Pancreas (tissue), 10 donors: ENCODE measurements at places on chromosomes 6 and 20. TPM values are rescaled to one million over a fixed set of nuclear protein-coding genes. Genes with fewer than 3 reads are reported as not detected.

DNA sequence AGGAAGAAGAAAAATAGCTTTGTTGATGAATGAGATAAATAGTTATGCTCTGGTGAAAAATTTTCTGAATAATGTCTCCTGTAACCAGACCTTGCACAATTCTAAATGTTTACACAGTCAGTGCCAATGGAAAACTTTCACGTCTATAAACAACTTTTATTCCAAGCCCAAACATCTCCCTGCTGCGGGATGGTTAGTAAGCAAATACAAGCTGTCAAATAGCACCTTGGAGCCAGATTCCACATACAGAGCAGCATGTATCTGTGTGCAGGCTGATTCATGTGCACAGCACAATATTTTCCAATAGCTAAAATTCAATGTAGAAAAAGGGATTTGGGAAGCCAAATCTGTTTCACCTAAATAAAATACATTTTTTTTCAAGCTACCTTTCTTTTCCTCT lies 813.3 kb downstream of the HACE1 start:
- no peak for DNase-seq

DNA sequence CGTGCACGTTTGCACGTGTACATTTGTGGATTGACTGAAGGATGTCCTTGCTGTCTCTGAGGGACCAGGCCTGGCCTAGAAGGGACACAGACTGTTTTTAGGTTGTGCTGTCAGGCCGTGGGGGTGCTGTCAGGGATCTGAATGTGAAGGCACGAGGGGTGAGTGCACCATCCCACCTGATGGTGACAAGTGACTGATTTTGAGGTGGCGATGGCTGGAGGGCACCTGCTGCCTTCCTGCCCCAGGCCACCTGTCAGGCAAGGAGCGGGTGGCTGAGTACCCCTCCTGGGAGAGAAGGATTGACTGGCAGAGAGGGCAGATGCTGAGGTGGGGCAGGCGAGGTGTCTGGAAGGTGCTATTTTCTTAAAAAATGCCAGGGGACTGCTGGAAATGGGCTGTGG lies 1.2 kb downstream of the RAB44 start:
- no peak for DNase-seq

GRCh38 chr20:23047738-23048214 lies 1.7 kb downstream of the THBD start:
- DNase-seq: no peak

DNA sequence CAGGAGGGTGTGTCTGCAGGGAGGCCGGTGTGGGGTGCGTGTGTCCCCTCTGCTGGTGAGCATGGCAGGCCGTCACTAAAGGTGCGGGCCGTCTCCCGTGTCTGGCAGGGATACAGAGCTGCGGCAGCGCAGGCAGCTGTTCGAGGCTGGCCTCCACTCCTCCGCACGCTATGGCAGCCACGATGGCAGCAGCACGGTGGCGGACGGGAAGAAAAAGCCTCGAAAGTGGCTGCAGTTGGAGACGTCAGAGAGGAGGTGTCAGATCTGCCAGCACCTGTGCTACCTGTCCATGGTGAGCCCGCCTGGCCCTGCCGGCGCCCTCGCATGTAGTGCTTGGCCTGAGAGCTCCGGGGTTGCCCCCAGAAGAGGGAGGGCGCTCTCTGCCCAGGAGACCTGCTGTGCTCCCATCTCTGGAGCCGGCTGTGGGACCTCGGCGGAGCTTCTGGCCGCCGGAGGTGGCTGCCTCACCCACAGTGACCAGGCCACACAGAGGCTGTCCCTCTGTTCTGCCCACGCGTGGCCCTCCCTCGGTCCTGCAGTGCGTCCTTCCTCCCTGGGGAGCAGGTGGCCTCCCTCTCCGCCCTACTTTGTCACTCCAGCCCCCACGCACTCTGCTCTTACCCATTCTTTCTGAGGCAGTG lies 149.6 kb downstream of the DTNBP1 start:
- DNase-seq: no peak

DNA sequence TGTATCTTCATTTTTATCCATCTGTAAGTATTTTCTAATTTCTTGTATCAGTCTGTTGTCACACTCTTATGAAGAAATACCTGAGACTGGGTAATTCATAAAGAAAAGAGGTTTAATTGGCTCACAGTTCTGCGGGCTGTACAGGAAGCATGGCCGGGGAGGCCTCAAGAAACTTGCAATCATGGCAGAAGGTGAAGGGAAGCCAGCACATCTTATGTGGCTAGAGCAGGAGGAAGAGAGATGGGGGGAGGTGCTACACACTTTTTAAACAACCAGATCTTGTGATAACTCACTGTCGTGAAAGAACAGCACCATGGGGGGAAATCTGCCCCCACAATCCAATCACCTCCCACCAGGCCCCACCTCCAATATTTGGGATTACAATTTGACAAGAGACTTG lies 10.9 kb upstream of the BCKDHB start:
- no peak for DNase-seq

- no peak for DNase-seq
These were observed 8.7 kb upstream of the TENT5A start for GRCh38 chr6:81761197-81761596.

DNA sequence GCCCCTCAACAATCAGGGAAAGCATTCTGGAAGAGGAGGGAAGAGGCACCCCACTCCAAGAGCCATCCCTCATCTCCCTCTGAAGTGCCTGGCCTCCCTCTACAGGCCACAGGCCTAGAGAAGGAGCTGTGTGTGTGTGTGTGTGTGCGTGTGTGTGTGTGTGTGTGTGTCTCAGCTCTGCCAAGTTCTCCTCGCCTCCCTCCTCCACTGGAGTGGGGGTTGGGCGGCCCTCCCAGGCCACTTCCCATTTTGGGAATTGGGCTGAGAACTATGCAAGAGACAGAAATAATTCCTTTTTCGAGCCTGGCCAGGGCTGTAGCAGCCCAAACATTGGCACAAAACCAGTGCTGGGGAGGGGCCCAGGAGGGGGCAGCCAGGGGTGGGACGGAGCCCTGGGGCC lies 35.7 kb downstream of the KCNB1 start:
- no peak for DNase-seq

DNA sequence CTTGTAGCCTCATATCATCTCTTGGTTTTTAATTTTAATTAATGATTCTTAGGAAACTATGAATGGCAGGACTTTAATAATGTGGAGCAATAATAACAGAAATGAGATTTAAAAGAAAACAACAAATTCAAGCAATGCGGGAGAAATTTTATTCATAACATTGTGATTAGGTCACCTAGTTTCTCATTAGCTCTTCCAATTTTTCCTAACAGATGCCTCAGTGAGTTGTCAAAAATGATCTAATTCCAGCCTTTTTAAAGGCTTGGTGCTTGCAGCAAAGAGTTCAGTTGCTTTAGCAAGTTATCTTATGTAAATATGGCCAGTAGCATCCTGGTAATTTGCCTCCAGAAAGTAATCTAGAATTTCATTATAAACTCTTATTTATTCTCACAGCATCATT lies 20.4 kb downstream of the PDE7B start:
- no peak for DNase-seq

- no peak for DNase-seq
These were observed 254.4 kb downstream of the NRN1 start for GRCh38 chr6:5752391-5752680.

DNA sequence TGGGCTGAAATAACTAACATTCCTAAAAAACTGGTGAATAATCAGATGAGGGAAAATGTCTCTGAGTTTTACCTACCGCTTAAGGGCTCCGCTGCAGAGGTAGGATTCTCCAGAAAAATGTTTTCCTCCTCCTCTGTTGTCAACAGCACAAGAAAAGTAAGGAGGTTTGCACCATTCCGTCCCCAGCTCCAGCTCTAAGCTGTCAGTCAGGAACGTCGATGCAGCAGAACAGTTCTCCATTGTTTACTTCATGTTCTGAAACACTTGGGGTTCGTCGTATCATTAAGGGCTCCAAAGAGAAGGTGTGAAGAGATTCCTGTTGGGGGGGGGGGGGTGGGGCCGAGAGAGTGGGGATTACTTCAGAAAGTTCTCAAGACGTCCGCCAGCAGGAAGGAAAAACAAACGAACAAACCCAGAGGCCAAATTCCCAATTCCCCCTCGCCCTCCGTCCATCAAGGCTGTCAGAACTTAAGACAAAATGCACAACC lies 734 bp downstream of the MMS22L start:
- no peak for DNase-seq

DNA sequence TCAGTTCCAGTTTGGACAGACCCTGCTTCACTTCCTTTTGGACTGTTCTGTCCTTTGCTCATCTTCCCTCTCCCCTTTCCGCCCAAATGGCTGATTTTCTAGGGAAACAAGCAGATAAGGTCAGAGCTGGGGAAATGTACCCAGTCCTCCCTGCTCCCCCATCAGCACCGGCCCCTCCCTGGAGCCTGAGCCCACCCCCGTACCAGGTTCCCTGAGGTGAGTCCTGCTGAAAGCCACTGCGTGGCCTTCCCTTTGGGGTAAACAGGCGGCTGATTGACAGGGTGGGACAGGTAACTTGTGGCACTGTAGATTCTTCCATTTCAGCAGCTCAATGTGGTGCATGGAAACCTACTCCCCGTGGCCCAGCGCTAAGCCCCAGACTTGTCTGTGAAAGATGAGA lies 70.5 kb downstream of the NPEPL1 start:
- no peak for DNase-seq

GRCh38 chr6:10478187-10479040 lies 42.7 kb upstream of the GCNT2 start:
- no peak for DNase-seq

DNA sequence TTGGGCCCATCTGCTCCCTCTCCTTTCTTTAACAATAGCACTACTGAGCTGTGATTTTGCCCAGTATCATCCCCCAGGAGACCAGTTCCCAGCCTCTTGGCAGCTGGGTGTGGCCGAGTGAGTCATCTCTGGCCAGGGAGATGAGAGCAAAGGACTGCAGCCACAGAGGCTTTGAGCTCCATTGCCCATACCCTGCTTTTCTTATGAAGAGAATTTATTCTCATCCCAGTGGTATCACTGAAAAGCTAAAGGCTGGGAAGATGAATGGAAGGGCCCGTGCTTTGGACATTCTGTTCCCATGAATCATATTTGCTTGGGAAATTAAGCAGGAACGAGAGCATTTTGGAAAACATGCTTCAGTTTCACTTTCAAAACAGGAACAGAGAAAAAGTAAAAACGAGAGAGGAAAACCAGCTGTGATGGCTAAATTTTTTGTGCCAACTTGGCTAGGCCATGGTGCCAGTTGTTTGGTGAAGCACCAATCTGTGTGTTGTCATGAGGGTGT lies 14.9 kb downstream of the CST3 start:
- DNase-seq: no peak

GRCh38 chr6:44000164-44000842 lies 126.9 kb downstream of the MRPL14 start:
- DNase-seq: no peak

- DNase-seq: no peak
These were observed 111.9 kb downstream of the DNAH8 start for GRCh38 chr6:38827024-38827423.

GRCh38 chr6:55868771-55869479 lies 6.5 kb downstream of the BMP5 start:
- no peak for DNase-seq

TAB2 gene
- 35.1 TPM for total RNA-seq

PBOV1 gene
- total RNA-seq: not detected

PLA2G7 gene
- 0.14 TPM for total RNA-seq

HLA-DRB5 gene
- 42.9 TPM for total RNA-seq

ARMC2 gene
- total RNA-seq: 2.4 TPM

ANKRD66 gene
- not detected for total RNA-seq
